ENCODE measurements at places on chromosomes 5 and 9.
A peak's percentile ranks its signal among the peaks of the same experiment; 100 is the strongest.

DNA sequence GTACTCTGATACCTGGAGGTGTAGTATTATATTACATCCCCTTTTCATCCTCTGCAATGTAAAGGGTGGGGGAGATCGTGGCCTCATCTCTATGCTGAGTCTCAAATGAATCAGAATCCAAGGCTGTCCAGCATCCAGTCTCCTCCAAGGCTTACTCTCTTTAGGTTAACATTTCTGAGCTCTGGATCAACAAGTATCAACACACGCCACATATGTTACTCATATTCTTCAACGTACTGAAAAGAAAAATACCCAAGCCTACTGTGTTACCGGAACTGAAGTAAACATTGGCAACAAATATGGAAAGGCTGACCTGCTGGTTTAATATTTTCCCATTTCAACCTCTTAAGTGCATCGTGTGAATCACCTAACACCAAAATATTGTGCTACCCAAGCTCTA, 241.8 kb downstream of the GAS1 start:
- no peak for DNase-seq

DNA sequence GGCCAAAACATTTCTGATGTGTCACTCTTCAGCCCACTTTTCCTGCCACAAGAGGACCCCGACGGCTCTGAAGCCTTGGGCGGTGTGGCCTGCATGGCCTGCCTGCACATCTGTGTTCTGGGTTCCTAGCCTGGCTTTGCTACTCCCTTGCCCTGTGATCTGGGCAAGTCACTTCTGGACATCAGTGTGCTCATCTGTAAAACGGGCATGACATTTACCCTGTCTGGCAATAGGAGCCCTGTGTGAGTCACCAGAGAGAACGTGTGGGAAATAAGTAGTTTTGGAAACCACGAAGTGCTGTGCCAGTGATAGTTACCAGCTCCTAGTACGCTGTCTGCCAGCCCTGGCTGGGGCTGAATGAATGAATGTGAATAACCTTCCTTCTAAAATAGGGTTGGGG, 90.8 kb downstream of the MACROH2A1 start:
- no peak for DNase-seq

- DNase-seq = no peak
Measured at GRCh38 chr9:105191508-105192121, 52.8 kb upstream of the SLC44A1 start.

- no peak for DNase-seq
Measured at GRCh38 chr9:70514273-70514672, 99.8 kb upstream of the KLF9 start.

DNA sequence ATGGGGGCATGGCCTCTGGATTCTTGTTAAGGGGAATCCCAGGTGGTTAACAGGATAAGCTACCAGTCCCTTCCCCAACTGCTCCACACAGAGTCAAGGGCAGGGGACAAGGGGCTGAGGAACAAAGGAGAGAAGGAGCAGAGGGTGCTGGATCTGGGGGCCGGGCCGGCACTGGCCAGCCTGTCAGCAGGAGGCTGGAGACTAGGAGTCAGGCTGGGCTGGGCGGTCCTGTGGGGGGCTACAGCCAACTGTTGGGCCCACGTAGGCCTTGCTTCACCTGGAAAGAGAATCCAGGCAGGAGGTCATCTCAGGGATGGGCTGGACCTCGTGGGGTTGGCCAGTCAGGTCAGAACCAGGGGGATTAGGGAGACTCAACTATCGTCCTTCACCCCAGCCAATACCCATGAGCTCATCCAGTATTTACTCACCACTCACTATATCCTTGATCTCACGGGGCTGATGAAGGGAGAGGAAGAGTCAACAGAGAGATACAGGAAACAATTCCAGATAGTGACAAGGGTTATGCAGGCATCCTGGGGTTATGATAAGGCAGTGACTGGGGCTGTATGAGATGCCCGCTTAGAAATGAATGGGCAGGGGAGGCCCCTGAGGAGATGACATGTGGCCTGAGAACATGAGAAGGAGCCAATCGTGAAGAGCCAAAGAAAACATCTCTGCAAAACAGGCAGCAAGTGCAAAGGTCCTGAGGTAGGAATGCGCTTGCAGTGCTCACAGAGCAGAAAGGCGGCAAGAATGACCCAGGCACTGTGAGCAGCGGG, 47.9 kb upstream of the SLC25A51 start:
- DNase-seq = no peak

GRCh38 chr9:69671311-69671878, 776 bp downstream of the APBA1 start:
- no peak for DNase-seq

GRCh38 chr5:81182396-81183390, 50.4 kb upstream of the CKMT2 start:
- DNase-seq = no peak

GRCh38 chr5:176873541-176874172, 25.5 kb downstream of the HK3 start:
- no peak for DNase-seq

DNA sequence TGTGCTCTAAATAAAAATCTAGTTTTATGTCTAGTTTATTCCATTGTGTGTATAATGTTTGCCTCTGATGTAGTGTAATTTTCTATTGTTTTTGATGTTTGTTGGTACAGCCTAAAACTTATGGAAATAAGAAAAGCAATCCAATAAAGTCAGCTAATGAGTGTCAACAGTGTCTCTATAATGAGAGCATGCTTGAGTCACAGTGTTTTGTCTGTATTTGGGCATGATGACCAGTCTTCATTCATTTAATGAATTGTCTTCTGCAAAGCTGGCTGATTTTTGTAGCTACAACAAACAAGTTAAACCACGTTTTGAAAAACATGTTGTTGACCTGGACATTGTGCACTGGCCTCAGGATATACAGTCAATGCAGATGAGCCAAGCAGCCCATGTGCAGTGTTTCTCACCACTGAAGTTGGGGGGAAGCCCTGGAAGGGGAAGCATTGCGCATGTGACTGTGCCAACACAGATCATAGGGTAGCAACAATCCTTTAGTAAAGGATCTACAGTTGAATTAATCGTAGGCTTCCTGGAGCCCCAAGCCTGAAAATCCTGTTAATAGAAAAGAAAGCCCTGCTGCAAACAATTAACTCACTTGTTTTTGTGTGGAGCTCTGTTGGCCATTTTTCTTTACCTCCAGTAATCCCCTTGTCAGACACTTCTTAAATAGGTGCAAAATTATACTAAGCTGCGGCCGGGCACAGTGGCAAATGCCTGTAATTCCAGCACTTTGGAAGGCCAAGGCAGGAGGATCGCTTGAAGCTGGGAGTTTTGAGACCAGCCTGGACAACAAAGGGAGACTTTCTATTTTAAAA, 88.0 kb downstream of the INIP start:
- DNase-seq = no peak

DNA sequence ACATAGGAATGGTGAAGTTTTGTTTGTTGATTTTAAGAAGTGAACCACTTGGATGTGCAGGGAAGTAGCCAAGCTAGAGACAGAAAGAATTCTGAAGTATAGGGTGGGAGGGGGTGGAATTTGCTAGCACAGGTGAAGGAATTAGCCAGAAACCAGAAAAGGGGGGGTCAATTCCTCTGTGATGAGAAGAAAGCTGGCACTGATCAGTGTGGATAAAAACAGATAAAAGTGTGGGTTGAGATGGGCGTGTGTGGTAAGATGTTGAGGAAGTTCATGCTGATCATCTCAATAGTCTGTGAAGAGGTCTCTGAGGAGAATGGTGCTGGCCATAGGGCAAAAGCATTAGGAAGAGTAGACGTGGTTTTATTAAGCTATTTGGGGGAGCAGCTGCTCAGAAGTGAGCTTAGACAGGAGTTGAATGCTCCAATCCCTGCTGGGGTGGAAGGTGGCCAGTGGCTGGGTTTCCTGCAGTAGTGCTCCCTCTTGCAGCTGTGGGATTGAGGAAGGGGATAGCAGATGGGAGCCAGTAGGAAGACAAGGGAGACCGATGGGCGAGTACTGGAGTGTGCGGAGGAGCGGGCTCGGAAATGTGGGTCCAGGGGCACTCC, 88.7 kb upstream of the ELL2 start:
- DNase-seq = no peak

DNA sequence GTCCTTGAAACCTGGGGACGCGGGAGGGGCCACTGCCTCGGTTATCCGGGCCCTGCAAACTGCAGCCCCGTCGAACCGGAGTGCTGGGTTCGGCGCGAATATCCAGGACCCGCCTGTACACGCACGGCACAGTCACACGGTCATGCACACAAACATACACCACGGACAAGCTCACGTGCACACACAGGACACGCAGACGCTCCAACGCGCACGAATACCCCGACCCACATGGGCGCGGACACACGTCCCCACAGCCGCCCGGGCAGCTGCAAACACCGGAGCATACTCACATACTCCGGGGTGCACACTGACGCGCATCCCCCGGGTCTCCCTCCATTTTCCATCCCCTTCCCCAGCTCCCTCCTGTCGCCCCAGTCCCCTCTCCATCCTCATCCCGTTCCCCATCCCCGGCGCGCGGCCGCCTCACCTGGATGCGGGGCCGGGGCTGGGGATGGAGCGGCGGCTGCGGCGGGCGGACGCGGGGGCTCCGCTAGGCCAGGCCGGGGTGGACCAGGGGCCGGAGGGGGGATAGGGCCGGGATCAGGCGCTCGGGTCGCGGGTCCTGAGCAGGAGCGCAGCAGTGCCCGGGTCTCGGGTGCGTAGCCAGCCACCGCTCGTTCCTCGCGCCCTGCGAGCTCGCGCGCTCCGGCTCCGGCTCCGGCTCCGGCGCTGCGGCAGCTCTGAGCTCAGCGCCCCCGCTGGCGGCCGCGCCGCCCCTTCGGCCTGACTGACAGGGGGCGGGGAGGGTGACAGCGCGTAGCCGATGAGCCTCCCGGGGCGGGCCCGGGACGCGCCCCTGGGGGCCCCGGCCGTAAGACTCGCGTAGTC, at the start of the genes EIF4E1B and SNCB:
Gene EIF4E1B, plus strand, starts transcription at position 823 of the 828 bp plus-strand sequence. CDS start 12,113 bp downstream, outside the sequence.
Gene SNCB, minus strand, starts transcription at position 682 of the 828 bp plus-strand sequence. CDS start 880 bp downstream, outside the sequence.
- peak; percentile 36 for DNase-seq

DNA sequence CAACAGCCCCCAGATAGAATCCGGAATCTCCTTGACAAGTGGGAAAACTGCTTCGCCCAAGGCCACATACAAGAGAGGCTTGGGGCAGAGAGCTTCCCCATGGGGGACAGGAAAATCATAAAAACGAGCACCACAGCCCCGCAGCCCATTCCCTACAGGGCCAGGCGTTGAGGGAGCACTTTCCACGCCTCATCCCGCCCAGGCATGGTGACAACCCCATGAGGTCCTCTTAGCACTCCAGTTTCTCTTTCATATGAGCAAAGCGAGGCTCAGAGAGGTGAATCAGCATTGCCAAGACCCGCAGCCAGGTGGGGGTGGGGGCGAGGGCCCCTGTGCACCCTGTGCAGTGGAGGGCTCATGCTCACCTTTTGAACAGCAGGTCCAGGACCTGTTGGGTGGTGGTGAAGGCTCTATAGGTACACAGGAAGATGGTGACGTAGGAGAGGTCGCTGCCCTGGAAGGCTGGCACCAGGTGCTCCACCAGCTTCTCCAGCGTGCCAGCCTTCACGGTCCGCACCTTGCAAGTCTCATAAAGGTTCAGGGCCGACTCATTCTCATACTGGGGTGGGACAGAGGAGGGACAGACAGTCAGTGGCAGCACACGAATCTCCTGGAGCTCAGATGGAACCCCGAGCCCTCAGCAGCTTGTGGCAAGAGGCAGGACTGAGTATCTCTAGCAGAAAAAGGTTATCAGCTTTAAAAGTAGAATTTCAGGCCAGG, 10.9 kb downstream of the RALGDS start:
- no peak for DNase-seq

DNA sequence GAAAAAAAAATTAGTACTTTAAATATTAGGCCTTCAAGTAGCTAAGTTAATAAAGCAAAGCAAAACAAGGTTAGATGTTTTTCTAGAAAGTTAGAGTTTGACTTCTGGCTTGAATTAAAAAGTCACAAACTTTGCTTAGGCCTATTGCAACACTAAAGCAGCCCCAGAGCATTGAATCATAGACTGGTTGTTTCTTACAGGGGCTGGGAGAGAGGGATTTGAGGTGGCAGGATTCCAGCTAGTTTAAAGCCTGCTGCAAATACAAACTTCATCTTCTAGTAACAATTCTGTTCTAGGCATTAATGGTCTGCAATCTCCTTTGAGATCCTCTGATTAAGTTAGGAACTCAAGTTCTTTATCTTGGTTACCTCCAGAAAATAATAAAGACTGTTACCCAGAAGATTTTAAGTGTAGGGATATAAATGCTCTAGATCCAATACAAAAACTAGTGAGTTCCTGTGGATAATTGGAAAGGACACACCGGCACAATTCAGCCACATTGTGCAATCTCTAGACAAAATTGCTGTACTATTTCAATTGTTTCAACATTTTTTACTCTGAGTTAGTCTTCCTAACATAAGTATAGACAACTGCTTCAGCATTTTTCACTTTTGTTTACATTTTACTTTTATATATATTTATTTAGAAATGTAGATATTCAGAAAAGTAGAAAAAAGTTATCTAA, 12.6 kb downstream of the OR13C5 start:
- no peak for DNase-seq

- no peak for DNase-seq
Measured at GRCh38 chr5:120304663-120305062, 159.4 kb upstream of the PRR16 start.

DNA sequence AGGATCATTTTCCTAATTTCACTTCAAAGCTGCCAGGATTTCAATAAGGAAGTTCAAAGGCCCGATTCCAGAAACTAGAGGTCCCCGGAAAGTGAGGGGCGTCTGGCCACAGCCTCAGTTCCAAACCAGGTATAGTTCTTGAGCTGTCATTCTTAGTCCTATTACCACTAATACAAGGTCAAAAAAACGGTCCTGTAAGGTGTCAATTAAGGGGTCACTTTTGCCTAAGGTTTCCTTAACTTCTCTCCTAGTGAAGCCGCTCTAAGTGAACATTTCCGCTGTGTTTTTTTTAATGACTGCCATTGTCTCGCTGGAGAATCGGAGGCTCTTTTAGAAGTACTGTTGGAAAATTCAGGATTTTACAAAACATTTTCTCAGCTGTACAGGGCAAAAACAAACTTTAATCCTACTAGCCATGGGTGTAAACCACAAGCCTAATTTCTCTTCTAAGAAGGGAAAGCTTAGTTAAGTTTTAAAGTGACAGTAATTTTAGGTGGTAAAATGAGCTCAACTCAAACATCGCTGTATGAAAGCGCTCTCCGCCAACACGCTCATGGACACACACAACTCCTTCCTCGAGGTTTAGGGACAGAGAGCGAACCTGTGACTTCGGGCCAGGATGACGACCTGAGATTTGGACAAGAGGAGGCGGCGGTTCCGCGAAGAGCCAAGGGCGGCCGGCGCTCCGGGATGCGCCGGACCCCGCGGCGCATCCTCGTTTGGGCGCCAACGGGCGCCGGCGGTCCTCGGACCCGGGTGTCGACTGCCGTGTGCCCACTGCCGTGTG, 76.7 kb upstream of the IFNE start:
- DNase-seq = no peak
